Cerebellum (tissue), 4 donors: ENCODE measurements at places on chromosomes 13 and 19. TPM values are rescaled to one million over a fixed set of nuclear protein-coding genes. Genes with fewer than 3 reads are reported as not detected.

Gene NCCRP1
- total RNA-seq, result not detected

- no peak for DNase-seq
Measured at GRCh38 chr13:28447206-28447605, 47.7 kb downstream of the FLT1 start.

DNA sequence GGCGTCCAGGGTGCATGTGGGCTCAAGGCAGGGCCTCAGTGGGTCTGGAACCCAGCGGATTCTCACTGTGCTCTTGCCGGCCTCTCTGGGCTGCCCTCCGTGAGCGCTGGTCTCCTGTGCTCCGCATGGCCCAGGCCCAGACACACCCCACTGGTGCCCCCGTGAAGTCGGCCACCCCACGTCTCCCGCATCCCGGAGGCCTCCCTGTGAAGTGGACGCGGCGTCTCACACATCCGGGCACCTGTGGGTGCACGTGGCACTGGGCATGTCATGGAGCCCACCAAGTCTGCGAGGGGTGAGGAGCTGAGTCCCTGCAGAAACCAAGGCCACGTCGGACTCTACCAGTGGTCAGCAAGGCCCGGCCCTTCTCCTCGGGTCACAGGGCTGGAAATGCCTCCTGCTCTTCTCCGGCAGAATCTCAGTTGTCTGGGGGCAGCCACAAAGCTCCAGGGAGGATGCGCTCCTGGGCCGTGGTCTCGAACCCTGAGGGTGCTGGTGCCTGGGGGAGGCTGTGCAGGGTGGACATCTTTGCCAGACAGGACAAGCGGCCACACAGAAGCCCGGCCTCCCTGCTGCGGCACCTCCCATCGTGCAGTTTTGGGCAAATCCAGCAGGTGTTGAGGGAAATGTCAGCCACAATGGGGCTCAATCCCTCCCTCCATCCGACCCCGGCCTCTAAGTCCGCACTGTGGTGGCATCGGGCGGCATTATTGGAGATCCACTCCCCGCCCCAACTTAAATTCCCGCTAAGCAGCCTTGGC, 2.2 kb downstream of the C13orf46 start:
- no peak for DNase-seq

- no peak for DNase-seq
Measured at GRCh38 chr13:98242403-98242802, 65.3 kb upstream of the RNF113B start.

GRCh38 chr19:9009935-9010651, at the start of gene MUC16:
Gene MUC16, minus strand, starts transcription at chr19:9010409.
- no peak for DNase-seq

DNA sequence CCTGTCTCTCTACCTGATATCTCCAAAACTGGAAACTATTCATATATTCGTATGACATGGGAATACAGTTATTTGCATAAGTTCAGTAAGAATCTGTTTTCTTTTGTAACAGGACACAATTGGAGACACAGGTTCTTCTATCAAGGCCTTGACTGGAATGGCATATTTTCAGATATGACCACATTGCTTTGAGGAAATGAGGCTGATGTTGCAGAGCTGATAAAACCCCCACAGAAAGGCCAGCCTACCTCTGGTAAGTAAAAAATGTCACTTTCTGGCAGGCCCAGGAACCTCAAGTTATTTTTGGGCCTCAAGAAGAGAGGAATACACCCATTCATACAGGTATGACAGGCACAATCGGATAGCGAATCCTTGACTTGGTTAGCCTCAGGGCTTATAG, 29.5 kb upstream of the KBTBD6 start:
- DNase-seq, result no peak
